ENCODE measurements at places on chromosomes 6 and 20.

GRCh38 chr20:58987790-58988564, 6.9 kb downstream of the NELFCD start:
- DNase-seq, result no peak

DNA sequence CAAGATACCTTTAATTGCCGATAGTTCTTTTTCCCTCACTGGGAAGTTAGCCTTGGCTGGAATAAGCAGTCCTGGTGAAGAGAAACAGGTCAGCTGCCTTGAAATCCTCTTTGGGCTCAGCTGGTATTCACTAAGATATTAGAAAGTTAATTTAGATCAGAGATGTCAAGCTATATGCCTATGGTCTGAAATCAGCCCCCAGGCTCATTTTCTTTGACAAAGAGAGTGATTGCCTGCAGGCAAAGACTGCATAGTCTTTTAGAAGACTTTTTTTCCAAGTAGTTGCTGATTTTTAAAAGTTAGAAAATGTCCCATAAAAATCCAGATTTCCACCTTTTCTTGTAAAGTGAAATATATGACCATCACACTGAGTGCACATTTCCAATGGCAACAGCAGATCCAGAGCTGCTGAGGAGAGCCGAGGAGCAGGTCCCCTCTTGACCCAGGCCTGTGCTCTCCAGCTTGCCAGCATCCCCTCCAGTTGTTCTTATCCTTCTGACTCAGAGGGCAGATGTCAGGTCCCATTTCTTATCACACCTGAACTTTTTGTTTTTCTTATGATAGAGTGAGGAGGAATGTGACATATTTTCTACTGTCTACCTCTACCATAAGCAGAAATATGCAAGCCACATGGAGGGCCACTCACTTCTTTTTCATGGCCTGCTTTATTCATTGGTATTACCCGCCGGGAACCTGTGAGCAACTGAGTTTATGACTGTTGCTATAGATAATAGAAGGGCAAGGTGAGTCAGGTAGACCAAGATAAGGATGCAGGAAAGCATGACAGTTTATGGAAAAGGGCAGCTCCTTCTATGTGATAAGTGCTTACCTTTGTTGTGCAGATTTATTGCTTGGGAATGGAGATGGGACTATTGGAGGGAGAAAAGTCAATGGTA, 17.6 kb upstream of the L3MBTL3 start:
- DNase-seq, result no peak

GRCh38 chr6:8658416-8658815, 223.1 kb upstream of the SLC35B3 start:
- no peak for DNase-seq

DNA sequence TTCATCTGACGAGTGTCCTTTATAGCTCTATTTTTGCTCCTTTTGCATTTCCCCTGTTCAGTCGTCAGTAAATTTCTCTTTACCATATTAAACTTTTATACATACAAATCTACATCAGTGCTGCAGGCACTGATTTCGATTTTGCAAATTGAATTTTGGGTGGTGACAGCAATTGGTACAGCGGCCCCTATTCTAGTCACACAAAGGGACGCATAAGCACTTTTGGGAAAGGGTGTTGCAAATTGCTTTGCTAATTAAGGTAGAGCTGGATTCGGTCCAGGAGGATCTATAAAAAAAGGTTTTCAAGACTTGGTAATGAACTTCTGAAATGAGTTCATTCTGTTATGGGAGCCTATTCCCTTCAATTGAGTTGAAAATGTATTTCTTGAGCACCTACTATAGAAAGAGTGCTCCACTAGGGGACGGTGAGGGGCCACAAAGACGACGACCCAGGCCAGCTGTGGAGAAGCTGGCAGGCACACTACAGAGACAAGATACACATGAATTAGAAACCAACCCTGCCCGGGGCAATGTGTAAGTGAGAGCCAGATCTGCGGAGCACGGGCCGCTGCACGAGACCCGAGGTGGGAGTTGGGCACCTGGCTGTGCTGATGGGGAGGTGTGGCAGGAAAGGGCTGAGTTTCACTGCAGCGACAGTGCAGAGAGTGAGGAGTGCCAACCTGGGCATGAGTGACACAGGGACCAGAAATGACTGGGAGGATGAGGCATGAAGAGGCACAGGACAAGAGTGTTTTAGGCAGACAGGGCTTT, 5.4 kb downstream of the UQCC2 start:
- DNase-seq, result no peak

DNA sequence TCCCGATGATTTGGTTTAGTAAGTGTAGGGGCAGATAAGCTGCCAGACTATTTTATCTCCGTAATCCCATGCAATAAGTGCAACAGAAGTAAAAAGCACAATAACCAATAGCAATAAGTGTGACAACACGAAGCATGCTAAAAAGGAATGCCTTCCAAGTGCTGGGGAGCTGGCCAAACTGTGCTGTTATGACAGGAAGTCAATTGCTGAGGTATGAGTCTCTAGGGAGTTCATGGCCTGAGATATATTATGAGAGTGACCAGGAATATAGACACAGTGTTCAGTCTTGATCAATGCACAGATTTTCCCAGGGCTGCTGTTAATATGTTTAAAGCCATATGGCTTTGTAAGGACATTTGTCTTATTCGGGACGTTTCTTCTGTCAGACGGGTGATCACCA, 10.5 kb upstream of the ANGPT4 start:
- DNase-seq, result no peak

DNA sequence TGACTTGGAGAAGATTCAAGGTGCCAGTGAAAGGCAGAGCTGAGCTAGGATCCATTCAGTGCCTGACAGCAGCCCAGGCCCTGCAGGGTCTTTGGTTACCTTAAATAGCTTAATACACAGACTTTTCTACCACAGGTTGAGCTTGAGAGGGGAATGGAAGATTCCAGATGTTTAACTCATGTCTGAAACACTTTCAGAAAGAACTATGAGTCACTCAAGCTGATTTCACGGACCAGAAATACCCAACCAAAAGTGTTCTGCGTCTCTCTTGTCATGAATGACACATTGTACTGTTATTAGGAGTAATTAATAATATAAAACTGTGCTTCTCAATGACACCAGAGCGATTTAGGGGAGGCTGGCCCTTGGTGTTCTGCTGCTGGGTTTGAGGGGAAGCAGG, 6.4 kb upstream of the PMEPA1 start:
- DNase-seq, result no peak

- no peak for DNase-seq
Observed at GRCh38 chr20:46129955-46130481, 11.9 kb downstream of the CD40 start.

GRCh38 chr20:4038047-4038459, 22.7 kb upstream of the RNF24 start:
- DNase-seq, result no peak

- no peak for DNase-seq
Observed at GRCh38 chr6:2877057-2877882, 25.8 kb downstream of the SERPINB9 start.

GRCh38 chr6:131251590-131252199, 116.4 kb downstream of the AKAP7 start:
- no peak for DNase-seq

DNA sequence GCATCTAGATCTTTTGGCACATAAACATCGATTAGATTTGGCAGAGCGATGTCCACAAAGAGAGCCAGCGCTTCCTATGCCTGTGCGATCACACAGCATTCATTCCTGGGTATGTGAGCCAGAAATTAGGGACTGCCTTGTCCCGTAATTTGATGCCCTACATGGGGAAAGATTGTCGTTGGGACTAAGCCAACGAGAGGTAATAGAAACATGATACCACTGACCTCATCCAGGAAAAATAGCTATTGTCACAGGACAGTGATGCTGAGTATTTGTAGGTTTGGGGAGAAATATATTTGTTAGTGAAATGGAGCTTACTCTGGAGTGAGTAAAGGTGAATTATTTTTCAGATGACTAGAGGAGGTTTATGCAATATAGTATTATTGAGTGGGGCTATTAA, 154.0 kb downstream of the TSHZ2 start:
- no peak for DNase-seq

GRCh38 chr6:152087096-152087495, 279.6 kb downstream of the ESR1 start:
- DNase-seq, result no peak

Data from cortex of kidney (tissue), 1 donor.